ENCODE measurements at places on chromosomes 5 and 9.

GRCh38 chr9:114031037-114031630, 47.0 kb downstream of the AMBP start:
- no peak for DNase-seq

GRCh38 chr5:123476731-123477130, 35.2 kb upstream of the CSNK1G3 start:
- DNase-seq: no peak

- no peak for DNase-seq
Measured at GRCh38 chr9:14706530-14707140, 13.4 kb upstream of the ZDHHC21 start.

DNA sequence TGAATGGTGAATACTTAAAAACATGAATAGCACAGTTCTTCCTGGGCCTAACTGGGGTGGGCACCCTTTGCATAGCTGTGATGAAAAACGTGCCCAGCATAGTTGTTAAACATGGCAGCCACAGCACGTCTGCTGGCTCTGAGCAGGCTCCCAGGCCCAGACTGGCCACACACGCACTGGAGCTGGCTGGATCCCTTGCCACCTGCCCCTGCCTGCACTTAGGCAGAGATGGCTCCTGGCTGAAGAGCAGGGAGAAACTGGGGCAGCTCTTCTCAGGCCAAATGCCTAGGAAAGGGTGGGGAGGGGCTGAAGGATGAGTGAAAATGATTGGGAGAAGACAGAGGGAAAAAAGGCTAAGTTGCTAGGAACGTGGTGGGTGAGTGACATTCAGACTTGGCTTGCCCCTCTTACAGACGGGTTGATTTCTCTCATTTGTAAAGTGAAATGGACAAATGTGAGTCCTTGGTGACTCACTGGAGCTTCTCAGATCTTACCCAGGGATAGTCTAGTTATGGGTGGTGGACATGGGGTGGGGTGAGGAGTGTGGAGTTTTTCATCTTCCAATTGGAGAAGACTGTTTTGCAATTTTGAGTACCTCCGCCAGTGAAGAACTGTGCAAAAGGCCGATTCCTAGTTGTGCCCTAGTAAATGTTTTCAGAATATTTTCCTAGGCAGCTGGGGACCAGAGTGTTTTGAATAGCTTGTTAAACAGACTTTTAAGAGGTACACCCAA, 42.4 kb downstream of the TRIO start:
- DNase-seq: no peak

GRCh38 chr9:306907-307306, 92.2 kb downstream of the DOCK8 start:
- DNase-seq: no peak

- DNase-seq: no peak
Measured at GRCh38 chr5:143121135-143121475, 282.4 kb downstream of the NR3C1 start.

GRCh38 chr9:128512820-128513219, 8.3 kb downstream of the GLE1 start:
- DNase-seq: no peak

- no peak for DNase-seq
Measured at GRCh38 chr9:37246826-37247225, 126.5 kb downstream of the ZCCHC7 start.

DNA sequence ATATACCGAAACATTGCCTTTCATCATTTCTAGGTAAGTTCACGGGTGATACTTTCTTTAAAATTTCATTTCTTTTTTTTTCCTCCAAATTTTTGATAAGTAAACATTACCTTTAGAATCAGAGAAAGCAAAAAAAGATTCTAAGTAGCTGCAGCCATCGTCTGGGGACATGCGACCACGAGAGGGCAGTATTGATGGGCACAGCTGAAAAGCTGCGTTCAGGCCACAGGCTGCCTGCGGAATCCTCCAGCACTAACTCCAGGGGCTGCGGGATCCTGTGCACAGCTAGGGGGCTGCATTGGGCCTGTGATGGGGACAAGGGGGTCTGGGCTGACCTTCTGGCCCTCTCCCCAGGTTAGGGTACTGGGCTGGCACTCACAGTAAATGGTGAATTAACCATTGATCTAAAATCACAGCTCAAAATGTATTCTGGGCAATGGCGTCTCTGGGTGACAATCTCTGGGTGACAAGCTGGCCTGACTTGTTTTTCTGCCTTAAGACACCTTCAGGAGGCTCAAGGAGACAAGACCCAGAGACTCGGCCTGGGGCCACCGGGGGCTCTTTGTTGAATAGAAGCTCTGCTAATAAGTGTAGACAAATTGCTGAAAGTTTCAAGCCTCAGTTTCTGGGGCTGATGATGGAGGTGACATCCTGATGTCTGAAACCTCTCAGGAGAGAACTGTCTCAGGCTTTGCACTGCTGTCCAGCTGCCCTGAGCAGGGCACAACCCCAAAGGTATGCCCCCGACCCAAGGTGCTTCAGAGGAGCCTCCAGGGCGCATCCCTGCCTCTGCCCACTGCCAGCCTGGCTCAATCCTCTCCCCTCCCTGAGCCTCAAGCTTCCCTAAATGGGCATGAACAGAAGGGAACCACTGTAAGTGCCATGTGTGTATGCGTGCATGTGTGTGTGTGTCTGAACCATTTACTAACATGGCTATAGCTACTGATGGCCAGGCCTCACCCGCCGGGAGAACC, 44.3 kb upstream of the SARDH start:
- no peak for DNase-seq

- no peak for DNase-seq
Measured at GRCh38 chr5:151239237-151239861, 13.6 kb upstream of the GM2A start.

- DNase-seq: no peak
Measured at GRCh38 chr5:35833224-35833623, 23.5 kb upstream of the IL7R start.

- DNase-seq: no peak
Measured at GRCh38 chr9:129740174-129740573, 12.7 kb downstream of the PTGES start.

DNA sequence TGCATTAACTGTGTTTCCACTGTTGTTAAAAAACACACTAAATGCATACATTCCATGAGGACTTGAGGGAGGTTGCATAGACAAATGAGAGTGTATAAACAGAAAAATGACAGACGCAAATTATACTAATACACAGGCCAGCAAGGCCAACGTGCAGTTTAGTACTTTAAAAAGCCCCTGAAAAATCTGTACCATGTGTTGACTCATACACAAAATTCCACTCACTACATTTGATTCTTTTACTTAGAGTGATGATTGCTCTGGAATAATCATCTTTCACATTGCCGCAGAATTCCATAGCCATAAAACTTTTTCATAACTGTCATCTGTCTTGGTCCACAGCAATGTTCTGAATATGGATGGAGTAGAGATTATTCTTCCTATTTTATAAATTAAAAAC, 215.7 kb downstream of the FAM114A2 start:
- no peak for DNase-seq

- no peak for DNase-seq
Measured at GRCh38 chr5:178839319-178839704, 20.4 kb upstream of the ZNF354B start.

- no peak for DNase-seq
Measured at GRCh38 chr5:142222866-142223558, 101.8 kb downstream of the SPRY4 start.

DNA sequence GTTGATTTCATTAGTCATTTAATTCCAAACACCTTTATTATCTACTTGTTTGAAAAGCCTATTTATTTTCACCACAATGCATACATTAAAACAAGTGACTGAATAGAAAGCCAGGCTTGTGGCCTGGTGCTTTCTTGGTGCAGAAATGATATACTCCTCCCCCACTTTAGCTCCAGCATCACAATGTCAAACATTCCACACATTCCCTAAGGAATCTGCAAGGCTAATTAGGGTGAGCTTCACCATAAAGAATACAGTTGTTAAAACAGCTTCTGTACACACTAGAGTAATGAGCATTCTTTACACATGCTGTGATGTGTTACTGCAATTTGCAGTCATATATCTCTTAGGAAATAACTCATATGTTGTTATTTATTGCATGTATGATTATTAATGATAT, 705.7 kb downstream of the CETN3 start:
- no peak for DNase-seq

GRCh38 chr9:133973791-133974630, 18.1 kb downstream of the VAV2 start:
- DNase-seq: no peak

DNA sequence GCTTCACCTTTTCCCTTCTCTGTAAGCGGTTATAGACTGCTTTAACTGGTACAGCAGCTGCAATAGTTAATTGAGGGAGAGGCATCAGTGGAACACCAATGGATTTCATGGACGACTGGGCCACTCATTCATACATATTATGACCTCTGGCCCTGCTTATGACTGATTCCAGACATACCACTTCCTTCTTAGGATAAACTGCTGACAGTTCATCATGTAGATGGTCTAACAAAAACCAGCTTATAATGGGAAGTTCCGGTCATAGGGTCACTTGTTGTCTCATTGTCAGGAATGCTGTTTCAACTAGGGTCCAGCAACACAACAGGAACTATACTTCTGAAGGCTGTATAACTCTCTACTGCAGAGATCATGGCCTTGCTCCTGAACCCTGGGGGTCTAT, 265.2 kb upstream of the RASA1 start:
- DNase-seq: no peak

- DNase-seq: no peak
Measured at GRCh38 chr9:38619556-38620447, 594 bp downstream of the ANKRD18A start.

DNA sequence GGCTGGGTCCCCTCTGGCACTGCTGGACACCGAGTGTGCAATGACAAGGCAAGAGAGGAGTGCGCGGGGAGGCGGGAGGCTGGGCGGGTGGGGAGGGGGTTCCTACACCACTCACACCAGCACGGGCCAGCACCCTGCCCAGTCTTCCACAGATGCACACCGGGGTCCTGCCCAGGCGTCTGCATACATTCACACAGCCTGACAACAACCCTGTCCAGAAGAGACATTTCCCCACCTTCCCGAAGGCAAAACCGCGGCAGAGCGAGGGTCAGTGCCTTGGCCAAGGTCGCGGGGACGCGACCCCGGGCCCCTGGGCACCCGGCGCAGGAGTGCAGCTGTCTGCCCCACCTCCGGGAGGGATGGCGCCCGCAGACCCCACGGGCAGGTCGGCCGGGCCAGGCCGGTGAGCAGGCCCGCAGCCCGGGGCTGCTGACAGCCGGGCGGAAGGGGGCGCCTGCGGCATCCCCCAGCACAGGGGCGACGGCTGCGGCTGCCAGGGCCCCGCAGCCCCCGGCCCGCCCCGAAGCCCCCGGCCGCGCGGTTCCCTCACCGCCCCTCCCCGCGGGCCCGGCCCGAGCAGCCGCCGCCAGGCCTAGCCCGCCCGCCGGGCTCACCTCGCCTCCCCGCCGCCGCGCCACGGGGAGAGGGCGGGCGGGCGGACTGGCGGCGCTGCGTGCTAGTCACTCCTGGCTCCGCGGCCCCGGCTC, 496 bp downstream of the MAPK9 start:
- DNase-seq: no peak

DNA sequence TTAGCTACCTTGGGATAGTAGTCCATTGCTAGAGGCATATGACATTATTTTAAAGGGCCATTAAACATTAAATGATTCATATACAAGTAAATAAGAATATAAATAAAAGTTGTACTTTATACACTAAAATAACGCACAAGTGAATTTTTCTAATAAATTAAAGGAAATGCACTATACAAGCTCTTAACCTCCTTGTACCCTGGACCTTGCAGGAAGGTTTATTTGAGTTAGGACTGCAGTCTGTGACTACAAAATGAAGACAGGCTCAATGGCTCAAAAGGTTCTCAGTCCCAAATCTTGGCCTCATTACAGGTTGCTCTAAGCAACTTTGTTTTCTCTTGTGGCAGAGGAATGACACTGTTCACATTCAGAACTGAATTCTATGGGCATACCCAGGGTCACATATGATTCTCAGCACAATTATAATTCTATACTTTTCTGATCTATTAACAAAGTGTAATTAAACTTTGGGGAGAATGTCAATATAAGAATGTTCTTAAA, 34.4 kb downstream of the FEM1C start:
- DNase-seq: no peak

DNA sequence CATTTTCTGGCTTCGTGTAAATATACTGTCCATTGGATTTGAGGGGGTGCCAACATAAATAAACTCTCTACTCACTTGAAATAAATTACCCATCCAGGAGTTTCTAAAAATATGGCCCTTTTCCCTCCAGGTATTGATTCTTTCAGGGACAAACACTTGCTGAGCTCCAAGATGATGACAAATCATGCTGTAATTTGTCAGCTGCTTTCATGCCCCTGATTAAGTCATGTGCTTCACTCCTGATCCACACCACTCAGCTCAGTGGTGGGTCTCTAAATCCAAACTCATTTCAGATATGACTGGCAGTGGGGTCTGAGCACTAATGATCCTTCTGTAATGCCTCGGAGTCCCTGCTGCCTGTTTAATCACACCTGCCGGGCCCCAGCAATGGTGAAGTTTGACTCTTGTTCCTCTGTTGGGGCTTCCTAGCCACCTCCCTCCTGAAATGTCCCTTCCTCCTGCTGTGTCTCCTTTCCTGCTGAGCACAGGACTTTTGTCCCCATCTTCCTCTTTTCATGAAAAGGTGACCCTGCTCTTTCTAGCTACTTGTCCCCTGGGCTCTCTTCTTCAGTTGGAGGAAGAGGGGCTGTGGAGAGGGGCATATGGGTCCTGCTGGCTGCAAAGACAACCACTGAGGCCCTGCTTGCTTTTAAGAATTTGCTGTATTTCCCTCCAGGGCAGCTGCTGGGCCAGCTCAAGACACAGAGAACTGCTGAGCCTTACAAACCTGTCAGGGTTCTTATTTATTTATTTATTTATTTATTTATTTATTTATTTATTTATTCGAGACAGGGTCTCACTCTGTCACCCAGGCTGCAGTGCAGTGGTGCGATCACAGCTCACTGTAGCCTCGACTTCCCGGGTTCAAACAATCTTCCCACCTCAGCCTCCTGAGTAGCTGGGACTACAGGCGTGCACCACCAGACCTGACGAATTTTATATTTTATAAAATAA, 200.0 kb downstream of the ATP10B start:
- no peak for DNase-seq

GRCh38 chr5:95274011-95274410, 10.9 kb downstream of the MCTP1 start:
- DNase-seq: no peak

DNA sequence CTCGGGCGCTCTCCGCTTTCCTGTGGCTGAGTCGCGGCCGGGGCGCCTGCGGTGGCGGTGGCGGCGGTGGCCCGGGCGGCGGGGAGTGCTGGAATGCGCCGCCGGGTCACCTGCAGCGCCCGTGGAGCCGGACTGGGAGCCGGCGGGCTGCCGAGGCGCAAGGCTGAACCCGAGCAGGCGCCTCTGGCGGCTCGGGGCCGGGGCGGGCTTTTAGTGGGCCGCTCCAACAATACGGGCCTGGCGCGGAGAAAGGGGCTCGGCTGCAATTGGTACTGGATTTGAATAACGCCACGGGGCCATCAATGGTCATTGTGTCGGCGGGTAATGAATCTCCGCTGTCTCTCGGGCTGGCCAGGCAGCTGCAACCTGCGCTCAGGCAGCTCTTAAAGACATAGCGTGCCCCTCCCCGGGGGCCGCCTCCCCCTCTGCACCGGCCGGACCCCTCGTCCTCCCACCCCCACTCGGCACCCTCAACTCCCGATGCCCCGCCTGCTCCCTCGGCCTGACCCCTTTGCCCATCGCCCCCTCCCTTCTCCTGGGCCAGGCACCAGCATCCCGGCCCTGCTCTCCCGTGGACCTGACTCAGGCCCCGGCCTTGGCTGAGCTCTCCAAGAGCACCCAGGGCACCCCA, 22.1 kb downstream of the URM1 start:
- no peak for DNase-seq

GRCh38 chr9:127162864-127163365, 40.5 kb upstream of the ANGPTL2 start:
- DNase-seq: no peak
